ENCODE measurements at places on chromosomes 11 and 22. TPM values are rescaled to one million over a fixed set of nuclear protein-coding genes. Genes with fewer than 3 reads are reported as not detected.

The LARGE2 gene
- 108 TPM for total RNA-seq

The OR51I1 gene
- total RNA-seq: not detected

The P2RY2 gene
- total RNA-seq: 0.35 TPM

The ELMOD1 gene
- 0.61 TPM for total RNA-seq

The GSTT2B gene
- total RNA-seq: 4.5 TPM

The GGTLC2 gene
- not detected for total RNA-seq

The TMEM109 gene
- 38.0 TPM for total RNA-seq

The MS4A2 gene
- total RNA-seq: not detected
